Left ventricle myocardium superior (tissue), 1 donor: ENCODE measurements at places on chromosomes 13 and 19. TPM values are rescaled to one million over a fixed set of nuclear protein-coding genes. Genes with fewer than 3 reads are reported as not detected.

DNA sequence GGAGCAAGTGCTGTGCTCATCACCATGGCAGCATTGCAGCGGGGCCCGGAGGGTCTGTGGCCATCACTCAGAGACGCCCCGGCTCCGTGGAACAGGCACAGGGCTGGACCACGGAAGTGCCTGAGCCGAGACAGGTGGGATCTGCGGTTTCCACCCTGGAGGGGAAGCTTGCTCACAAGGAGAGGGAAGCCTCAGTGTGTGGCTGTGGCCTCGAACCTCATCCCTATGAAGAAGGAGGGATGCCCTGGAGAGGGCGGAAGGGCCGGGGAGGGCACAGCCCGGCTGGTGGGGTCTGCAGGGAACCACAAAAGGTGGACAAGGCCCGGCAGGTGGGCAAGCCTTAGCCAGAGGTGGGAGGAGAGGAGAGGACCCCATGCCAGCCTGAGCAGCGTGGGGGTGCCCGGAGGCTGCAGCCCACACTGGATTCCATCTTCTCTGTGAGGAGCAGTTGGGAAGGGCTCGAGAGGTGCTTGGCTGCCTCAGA lies 30.4 kb upstream of the TMEM255B start:
- DNase-seq = peak; percentile 38

- DNase-seq = peak; percentile 20
These were observed 14.5 kb upstream of the TNFAIP8L1 start for GRCh38 chr19:4624733-4625362.

GRCh38 chr13:48828962-48829411 lies 146.7 kb upstream of the FNDC3A start:
- DNase-seq = no peak

- peak; percentile 74 for DNase-seq
These were observed 645 bp downstream of the UBL3 start for GRCh38 chr13:29849731-29850212.

ZNF724 gene
- total RNA-seq = 1.1 TPM
